Upper lobe of right lung (tissue), 1 donor: ENCODE measurements at places on chromosomes 7 and 10. TPM values are rescaled to one million over a fixed set of nuclear protein-coding genes. Genes with fewer than 3 reads are reported as not detected.
A peak's percentile ranks its signal among the peaks of the same experiment; 100 is the strongest.

DNA sequence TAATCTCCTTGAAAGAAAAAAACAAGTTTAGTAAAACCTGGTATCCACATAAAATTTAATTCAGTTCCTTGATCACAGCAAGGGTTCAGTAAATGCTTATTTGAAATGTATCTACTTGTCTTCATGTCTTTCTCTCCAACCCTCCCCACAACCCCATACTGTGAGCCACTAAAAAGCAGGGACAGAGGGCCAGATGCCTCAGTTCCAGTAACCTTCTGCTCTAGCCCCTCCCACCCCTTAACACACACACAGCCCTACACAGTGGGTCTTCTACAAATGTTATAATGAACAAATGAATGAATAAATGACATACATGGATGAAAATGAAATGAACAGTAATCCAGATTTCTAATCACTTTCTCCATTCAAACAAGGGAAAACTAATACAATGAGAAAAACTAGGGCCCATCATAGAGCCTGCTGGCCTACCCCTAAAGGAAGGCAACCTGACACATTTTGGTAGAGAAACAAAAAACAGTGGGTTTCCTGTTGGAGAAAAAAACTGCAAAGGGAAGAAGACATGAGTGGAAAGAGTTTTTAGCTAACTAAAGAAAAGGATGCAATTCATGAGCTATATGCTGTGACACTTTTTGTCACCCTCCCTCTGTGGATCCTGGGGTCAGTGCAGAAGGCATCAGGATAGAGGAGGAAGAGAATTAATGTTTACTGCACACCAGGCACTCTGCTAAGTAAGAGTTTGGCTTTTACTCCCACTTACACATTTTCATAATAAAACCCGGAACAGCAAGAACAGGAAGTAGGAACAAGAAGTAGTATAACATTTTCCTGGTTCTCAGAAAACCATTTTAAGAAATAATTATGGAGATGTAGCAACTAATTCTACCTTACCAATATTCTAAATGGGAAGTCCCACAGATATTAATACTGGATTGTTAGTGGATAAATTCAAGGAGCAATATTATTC, 38.1 kb downstream of the ELMO1 start:
- H3K4me3 ChIP-seq, result no peak overlapping the region
- DNase-seq, result no peak
- H3K36me3 ChIP-seq, result no peaks in the 10 kb centered on the region
- peak overlapping the region; percentile 9 for H3K27ac ChIP-seq
- H3K27me3 ChIP-seq, result no peaks in the 10 kb centered on the region

DNA sequence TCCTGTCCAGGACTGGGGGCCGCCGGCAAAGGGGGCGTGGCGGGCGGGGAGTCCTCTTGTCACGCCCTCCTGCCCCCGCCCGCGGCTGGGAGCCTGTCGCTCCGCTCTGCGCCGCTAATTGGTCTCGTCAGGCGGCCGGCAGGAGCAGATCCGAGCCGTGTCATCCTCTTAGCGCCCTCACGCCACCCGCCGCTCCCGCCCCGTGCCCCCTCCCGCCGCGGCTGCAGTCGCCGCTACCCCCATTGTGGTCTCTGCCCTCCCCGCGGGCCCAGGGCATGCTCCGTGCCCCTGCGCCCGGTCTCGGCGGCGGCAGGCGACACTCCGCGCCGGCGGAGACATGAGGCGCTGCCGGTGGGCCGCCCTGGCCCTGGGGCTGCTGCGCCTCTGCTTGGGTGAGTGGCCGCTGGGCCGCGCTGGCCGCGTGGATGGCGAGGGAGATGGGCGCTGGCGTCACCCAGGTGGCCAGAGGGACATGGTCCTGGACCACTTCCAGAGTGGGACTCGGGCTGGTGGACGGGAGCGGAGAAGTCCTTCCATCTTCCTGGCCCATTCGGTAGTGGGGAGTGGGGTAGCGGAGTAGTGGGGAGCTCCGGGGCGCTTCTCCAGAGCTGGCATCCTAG, at the start of gene CDHR1:
TSS of gene CDHR1 (plus strand) at position 114 of the 620 bp plus-strand sequence. CDS start at position 338, 224 bp downstream.
- peaks cover 5% of the 10 kb centered on the region for H3K4me1 ChIP-seq
- H3K27ac ChIP-seq, result no peak within 1 kb of the TSS
- DNase-seq, result peak; percentile 70
- H3K4me3 ChIP-seq, result peak within 1 kb of the TSS; percentile 45
- no peaks in the 10 kb centered on the region for H3K36me3 ChIP-seq

DNA sequence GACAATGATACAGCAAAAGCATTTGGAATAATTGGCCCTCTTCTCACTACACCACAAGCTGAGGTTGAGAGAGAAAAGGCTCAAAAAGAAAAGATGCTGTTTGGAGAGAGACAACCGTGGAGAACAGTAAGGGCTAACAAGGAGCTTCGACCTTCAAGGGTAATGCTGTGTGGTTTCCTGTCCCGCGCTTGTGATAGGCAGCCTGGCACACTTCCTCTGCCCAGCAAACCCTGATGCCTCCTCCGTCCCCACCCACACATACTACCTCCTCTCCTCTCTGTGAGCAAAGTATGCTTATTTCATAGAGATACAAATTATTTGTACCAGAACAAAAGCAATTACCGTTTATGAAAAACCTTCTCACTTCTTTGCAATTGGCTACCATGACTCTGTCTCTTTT, 755.4 kb downstream of the KCNMA1 start:
- DNase-seq, result no peak
- H3K27ac ChIP-seq, result no peak overlapping the region
- H3K4me1 ChIP-seq, result no peaks in the 10 kb centered on the region
- peaks cover 4% of the 10 kb centered on the region for H3K27me3 ChIP-seq
- H3K36me3 ChIP-seq, result no peaks in the 10 kb centered on the region

- no peaks in the 10 kb centered on the region for H3K27me3 ChIP-seq
- no peak overlapping the region for H3K27ac ChIP-seq
- H3K4me3 ChIP-seq, result no peak overlapping the region
- no peaks in the 10 kb centered on the region for H3K4me1 ChIP-seq
- H3K36me3 ChIP-seq, result no peaks in the 10 kb centered on the region
Observed at GRCh38 chr10:107474650-107475049, 310.1 kb upstream of the SORCS1 start.

Gene AFAP1L2
- 10.1 TPM for total RNA-seq
